ENCODE measurements at places on chromosomes 4 and X.

DNA sequence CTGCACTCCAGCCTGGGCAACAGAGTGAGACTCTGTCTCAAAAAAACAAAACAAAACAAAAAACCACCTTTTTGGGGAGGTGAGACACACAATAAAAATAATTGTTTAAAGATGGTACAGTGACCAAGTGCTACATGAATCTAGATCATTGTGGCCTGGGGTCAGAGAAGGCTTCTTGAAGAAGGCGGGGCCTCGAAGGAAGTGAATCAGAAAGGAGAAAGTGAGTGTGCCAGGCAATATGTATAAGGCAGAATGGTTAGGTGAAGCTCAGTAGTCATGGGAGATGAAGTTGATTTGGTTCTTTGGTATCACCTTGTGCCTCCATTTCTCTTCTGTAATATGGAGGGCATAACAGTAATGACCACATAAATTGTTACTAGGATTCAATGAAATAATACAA lies 58.9 kb downstream of the DOCK11 start:
- DNase-seq, result no peak

GRCh38 chr4:154692304-154692818 lies 51.4 kb upstream of the LRAT start:
- DNase-seq, result no peak

DNA sequence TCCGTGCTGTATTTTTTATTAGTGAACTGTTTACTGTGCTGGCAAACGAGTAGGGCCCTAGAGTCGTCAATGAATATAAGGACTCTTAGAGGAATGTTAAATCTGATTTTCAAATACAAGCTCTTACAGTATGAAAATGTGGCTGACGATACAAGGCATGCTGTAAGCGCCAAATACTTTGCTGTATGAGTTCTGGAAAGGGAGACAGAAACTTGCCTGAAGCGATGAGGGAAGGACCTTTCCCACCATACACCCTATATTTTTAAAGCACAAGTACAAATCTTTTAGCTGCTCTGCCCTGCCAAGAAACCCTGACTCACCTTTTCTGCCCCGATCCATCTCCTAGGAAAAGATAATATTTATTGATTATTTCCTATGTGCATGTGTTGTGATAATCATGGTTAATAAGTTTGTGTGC lies 15.7 kb upstream of the RUFY3 start:
- DNase-seq, result no peak

DNA sequence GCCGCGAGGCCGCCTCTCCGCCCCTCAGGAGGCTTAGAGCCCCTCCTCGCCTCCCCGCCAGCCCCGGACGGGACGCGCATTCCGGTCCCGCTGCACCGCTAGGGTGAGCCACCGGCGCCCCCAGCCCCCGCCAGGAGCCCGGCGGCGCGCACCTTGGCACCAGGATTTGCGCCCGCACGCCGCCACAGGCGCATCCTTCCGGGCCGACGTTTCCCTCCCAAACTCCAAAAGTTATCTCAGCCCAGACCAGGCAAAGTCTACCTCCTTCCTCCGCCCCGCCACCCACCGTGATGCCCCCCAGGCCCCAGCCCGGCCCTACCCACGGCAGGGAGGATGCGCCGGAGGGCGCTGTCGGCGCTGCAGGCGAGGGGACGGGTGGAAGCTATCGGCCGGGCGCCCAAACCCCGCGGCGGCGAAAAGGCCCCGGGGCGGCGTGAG lies 538 bp downstream of the SCML2 start:
- no peak for DNase-seq

DNA sequence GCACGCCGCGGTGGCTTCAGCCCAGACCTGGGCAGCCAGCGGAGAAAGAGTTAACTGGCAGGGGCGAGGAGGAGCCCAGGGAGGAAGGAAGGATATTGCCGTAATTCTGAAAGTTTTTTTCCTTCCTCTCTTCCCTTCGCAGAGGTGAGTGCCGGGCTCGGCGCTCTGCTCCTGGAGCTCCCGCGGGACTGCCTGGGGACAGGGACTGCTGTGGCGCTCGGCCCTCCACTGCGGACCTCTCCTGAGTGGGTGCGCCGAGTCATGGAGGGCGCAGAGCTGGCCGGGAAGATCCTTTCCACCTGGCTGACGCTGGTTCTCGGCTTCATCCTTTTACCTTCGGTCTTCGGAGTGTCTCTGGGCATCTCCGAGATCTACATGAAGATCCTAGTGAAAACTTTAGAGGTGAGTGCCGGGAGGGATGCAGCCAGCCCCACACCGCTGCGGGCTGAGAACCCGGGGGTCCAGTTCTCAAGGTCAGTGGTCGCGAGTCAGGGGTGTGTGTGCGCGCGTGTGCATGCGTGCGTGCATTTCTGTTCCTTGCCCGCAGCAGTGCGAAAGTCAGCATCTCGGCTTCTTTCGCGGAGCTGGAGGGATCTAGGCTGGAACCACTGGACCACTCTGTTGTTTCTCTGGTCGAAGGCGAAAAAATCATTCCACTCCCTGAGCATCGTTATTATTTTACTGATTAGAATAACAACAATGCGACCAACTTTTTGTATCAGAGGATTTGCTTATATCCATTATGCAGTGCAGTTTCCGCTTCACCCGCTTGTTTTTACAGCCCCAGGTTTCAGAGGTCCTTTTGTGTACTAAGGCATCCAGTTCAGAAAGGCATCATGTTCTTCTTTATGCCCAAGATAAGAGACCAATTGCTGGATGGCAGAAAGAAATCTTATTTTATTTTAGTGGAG lies 709 bp downstream of the GPAT3 start:
- DNase-seq, result no peak

DNA sequence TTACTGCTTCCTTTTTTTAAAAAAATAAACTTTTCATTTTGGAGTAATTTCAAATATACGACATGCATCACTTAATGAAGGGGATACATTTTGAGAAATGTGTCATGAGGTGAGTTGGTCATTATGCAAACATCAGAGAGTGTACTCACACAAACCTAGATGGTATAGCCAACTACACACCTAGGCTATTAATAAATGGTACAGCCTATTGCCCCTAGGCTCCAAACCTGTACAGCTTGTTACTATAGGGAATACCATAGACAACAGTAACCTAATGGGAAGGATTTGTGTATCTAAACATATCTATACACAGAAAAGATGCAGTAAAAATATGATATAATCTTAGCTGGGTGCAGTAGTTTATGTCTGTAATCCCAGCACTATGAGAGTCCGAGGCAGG lies 29.1 kb downstream of the SETD7 start:
- no peak for DNase-seq

- DNase-seq, result no peak
Measured at GRCh38 chrX:79161655-79162054, 17.2 kb downstream of the GPR174 start.

DNA sequence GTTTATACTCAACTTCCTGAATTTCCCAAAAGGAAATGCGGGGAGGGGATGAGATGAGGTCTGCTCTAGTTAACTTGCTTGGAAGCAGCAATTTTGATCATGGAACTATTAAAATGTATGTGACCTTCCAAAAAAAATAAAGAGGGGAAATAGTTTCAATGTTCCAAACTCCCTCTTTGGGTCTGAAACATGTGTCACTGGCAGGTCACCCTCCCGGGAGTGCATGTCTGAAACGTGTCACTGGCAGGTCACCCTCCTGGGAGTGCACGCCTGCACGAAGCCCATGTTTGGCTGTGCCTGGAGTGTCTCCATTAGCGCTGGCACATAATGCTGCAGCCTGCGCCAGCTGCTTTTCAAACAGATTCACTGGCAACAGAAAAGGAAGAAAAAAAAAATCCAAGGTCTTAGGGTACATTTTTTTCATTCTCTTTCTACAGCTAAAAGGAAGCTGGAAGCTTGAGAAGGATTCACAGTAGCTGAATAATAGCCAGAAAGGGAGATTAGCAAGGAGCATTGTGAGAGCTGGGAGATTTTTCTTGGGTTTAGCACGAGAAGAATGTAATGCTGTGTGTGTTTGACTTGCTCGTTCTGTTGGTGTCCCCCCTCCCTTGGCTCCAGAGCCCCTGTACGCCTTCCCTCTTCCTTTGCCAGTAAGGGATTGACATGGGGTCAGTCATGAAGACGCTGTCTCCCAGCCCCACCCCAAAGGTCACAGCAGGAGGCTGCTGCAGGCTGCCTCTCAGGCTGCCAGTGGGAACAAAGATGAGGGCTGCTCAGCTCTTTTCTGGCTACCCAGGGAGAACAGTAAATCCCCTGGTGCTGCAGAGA lies 39.2 kb upstream of the TLR3 start:
- DNase-seq, result no peak

GRCh38 chrX:133608406-133608805 lies 193.1 kb upstream of the GPC4 start:
- DNase-seq, result no peak

DNA sequence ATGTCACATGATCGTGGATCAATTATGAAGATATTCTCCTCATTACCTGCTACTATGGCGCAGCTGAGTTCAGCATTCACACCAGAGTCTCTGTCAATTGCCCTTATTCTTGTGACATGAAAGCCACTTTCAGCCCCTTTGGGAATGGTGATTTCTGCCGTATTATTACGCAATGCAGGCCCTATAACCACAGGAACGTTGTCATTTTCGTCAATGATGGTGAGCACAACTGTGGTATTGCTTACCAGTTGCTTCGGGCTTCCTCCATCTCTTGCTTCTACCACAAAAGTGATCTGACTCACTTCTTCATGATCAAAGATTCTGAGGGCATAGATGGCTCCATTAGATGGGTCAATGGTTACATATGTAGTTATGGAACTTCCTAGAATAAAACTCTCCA lies 2.1 kb downstream of the PCDH18 start:
- DNase-seq, result no peak

GRCh38 chr4:101347557-101348366 lies 436 bp upstream of the PPP3CA start:
- no peak for DNase-seq

DNA sequence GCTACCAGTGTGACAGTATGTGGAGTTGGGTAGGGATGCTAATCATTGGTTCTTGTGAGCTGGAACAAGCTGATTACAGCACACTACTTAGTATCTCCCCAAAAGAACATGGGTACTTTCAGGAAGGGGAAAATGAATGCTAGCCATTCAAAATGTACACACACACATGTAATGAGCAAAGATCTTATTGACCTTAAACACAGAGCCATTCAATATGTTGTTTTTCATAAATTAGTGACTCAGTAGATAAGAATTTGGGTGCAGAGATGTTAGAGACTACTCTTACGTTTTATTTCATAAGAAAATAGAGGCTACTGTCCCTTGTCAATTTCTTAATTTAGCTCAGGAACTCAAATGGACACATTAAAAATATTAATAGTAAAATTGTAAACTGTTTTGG lies 509.5 kb upstream of the ATOH1 start:
- DNase-seq, result no peak

DNA sequence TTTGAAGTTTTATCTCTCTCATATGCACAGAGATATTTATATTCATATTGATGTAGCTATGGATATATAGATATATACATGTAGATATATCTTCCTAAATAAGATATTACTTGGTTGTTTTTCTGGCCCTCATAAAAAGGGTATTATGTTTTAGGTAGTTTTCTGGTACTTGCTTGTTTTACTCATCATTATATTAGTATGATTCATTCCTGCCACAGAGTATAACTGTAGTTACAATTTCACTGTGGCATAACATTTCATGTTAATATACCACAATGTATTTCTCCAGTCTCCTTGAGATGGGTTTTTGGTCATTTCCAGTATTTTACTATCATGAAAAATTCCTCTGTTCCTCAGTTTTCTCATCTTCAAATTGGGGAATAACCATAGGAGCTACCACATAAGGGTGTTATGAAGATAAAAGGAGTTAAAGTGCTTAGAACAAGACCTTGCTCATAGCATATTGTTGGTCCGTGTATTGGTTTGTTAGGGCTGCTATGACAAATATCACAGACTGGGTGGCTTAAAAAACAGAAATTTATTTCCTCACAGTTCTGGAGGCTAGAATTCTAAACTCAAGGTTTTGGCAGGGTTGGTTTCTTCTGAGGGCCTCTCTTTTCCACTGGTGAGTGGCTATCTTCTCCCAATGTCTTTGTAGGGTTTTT lies 129.7 kb downstream of the TMEM164 start:
- no peak for DNase-seq

DNA sequence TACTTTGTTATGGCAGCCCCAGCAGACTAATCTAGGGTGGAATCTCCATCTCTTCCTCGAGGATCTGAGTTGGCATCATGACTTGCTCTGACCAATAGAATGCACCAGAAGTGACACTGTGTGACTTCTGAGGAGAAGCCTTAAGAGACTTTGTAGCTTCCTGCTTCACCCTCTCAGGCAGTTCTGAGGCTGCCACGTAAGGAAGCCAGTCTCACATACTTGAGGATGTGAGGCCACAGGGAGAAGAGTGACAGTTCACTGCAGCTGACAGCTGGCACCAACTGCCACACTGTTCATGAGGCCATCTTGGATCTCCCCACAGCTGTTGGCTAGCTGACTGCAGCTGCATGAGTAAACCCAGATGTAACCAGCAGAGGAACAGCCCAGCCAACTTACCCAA lies 29.3 kb upstream of the BCOR start:
- no peak for DNase-seq

DNA sequence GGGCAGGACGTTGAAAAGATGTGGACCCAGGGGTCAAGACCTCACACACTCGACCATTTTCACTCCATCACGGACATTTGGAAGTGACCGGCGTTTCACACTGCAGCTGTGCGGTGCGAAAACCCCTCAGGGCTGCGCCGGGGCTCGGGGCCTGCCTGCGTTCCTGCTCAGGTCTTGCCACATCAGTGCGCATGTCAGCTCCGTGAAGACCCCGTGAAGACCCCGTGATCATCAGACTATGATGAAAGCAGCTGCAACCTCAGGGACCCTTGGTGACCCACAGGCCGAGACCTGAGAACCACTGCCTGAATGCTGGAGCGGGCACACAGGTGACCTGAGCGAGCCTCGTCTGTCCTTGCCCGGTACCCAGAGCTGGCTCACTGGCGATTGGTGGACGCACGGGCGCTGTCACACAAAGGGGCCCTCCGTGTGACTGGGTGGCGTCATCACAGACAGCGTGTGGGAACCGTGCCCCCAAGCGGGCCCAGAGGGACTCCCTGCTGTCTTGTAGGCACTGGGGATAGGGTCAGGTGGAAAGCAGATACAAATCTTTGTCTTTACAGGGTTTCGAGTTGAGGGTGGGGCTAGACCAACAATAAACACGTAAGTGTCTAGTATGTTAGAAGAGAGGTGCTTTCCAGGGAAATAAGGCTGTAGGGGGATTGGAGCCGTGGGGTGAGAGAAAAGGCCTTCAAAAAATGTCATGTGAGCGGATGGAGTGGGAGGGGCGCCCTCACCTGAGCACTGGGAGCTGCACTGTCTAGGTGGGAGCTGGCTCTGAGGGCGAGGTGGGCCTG lies 12.7 kb downstream of the MSANTD1 start:
- DNase-seq, result no peak

DNA sequence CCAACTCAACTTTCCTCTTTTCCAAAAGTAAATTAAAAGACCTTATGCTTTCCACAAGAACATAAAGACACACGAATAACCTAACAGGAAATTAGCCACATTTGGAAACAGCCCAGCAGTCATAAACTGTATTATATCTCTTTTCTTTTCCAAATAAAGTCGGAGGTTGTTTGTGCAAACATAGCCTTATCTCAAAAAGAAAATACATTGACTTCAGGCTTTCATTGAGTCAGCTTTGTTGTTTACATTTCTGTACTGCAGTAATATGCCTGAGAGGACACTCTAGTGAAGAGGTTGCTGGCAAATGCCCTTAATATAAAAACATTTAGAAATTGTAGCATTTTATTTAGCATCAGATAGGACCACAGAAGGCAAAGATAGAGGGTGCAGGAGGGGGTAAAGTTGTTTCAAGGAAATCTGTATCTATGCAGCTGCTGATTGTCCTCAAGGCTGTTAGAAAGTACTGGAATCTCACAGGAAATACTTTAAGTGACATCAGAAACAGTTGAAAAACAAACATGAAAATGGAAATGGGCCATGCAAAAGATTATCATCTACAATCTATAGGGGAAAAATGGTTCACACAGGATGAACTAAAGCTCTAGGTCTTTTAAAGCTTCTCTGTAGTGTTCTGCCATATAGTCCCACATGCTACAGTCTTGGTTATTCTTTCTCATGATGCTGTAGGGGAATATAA lies 14.5 kb downstream of the LNX1 start:
- no peak for DNase-seq
